MCF 10A (cell line): ENCODE measurements at places on chromosomes 5 and 9. TPM values are rescaled to one million over a fixed set of nuclear protein-coding genes. Genes with fewer than 3 reads are reported as not detected.

DNA sequence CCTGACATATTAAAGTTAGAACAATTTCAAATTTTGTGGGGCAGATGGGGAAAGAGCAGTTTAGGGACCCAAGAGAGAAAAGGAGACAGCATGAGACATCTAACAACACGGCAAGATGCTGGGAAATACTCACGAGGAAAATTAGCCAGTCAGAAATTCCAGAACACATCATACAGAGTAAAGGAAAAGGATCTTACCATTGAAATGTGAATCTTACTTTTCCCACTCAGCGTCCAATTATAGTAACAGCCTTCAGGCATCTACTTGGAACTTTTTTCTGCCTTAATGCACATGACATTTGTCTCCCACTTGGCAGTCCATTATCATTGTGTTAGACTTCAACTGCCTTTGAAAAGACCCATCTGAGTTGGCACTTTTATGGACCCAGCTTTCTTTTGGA lies 189.7 kb upstream of the SLC27A6 start:
- no peak for DNase-seq

ADRB2 gene
- total RNA-seq: 6.9 and 9.5 TPM in 2 replicates

GRCh38 chr5:150144879-150145278 lies 10.8 kb downstream of the PDGFRB start:
- DNase-seq: no peak

DNA sequence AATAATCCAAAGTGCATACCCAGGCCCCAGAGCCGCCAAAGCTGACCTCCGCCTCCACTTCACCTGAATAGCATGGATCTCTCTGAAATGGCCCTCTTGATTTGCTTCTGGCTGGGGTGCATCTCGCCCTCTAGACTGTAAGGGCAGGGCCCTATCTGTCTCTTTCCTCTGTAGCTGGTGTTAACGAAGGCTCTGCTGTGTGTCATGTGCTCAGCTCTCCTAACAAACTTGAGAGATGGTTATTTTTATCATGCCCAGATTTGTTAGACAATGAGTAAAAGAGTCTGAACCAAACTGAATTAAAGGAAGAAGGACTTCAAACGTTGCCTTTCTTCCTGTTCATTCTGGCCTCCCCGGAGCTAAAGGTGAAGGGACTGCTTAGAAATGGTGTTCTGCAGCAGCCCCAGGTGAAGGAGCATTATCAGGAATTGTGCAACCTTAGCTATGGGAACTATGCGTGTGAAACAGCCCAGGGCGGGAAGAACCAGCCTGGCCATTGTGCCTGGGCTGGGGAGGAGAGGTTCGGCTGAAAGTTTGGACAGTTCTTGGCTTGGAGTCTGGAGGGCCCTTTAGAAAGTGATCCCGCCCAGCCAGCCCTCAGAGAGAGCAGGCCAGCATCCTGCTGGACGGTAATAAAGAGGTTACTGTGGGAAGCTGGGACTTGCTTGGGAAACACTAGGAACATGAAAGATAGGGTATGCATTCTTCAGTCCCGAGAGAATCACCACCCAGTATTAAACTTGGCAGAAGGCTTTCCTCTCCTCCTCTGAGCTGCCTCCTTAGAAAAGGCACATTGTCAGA lies 73.5 kb downstream of the WWC1 start:
- peak; percentile 84 for DNase-seq

- peak; percentile 43 for DNase-seq
These were observed 35.8 kb downstream of the PIK3R1 start for GRCh38 chr5:68251386-68251785.

ADAMTS2 gene
- 0.17 TPM in 1 of 2 replicates, not detected in the other for total RNA-seq

GRCh38 chr5:133241179-133242092 lies 189.6 kb downstream of the HSPA4 start:
- DNase-seq: no peak

DNA sequence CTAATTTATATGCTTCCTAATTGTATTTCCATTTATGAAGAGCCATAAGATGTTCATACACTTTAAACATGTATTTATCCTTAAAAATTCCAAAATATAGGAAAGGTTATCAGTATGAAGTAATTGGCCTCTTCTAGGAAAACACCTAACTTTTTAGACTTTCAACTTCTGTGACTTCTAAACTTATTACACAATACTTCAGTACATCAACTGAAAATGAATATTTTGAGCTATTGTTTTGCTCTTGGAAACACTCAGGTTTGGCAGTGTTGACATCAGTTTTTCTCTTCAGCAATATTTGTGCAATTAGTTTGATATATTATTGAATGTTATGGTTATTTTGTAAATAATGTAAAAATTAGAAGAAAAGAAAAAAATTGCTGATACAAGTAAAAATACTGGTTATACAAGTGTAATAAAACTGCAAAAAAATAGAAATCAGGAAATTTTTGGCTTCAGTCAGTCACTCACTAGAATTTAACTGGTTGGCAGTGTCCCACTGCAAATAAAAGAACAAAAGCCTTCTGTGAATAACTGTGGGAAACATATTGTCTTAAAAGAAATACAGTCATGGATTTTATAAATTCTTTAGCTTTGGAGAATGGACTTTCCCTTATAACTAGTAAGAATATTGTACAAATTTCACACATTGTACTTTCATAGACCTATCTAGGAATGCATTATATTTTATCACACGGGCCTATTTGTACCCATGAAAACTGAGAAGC lies 635.9 kb downstream of the TLE1 start:
- DNase-seq: no peak

DAB2IP gene
- 15.5 and 17.0 TPM in 2 replicates for total RNA-seq

- DNase-seq: no peak
These were observed 21.9 kb downstream of the NR2F1 start for GRCh38 chr5:93604644-93605515.

- no peak for DNase-seq
These were observed 58.2 kb downstream of the CAST start for GRCh38 chr5:96720408-96720807.

DNA sequence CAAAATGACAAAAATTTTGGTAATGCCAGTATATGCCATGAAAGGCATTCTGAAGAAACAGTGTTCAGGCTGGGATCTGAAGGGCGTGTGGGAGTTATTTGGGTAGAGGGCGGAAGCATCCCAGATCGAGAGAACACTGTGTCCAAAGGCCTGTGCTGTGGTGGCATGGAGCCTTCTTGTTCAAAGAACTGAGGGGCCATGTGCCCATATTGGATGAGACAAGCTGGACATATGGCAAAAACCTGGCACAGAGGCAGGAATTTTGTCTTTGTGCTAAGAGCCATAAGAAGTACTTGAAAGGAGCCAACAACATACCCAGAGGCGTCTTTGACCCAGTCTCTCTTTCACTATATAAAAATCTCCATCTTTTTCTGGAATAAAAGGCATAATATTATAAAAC lies 128.0 kb downstream of the SYK start:
- DNase-seq: no peak
